ENCODE measurements at places on chromosomes 16 and 17.
A peak's percentile ranks its signal among the peaks of the same experiment; 100 is the strongest.

- peak; percentile 47 for DNase-seq
Observed at GRCh38 chr17:9230346-9230745, 209.0 kb downstream of the NTN1 start.

DNA sequence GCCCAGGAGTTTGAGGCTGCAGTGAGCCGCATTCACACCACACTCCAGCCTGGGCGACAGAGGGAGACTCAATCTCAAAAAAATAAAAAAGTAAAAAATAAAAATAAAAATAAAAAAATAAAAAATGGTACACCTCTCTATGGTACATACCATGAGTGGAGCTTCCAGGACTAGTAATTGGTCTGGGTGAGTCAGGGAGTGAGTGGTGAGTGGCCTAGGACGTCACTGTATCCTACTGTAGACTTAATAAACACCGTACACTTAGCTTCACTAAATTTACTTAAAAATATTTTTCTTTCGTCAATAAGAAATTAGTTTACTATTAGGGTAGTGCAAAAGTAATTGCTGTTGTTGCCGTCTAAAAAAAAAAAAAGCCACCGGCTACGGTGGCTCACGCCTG is 9.0 kb downstream of the CDH5 start:
- no peak for DNase-seq

- DNase-seq: no peak
Observed at GRCh38 chr16:83409347-83409746, 398.4 kb upstream of the HSBP1 start.

DNA sequence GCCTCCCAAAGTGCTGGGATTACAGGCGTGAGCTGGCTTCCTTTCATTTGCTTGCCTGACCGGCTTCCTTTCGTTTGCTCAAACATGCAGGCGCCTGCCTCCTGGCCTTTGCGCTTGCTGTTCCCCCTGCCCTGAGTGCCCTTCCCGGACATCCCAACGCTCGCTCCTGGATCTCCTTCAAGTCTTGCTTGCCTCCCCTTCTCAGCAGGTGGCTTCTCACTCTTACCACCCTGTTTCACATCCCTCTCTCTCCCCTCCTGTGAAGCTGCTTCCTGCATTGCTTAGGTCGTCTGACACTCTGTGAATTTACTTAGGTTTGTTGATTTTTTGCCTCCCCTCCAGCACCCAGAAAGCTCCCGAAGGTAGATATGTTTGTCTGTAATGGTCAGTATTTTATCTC is 25.6 kb upstream of the NDRG4 start:
- no peak for DNase-seq

- no peak for DNase-seq
Observed at GRCh38 chr17:30372755-30373154, 6.0 kb upstream of the CPD start.

GRCh38 chr17:35603674-35604073 is 16.6 kb downstream of the AP2B1 start:
- no peak for DNase-seq

GRCh38 chr16:4392382-4393239 is 21.0 kb downstream of the VASN start:
- DNase-seq: no peak

GRCh38 chr16:78976212-78976611 is 624.3 kb downstream of the MAF start:
- no peak for DNase-seq
